ENCODE measurements at places on chromosomes 7 and 10.

- DNase-seq, result no peak
These were observed 20.0 kb upstream of the CREB3L2 start for GRCh38 chr7:138021889-138022288.

DNA sequence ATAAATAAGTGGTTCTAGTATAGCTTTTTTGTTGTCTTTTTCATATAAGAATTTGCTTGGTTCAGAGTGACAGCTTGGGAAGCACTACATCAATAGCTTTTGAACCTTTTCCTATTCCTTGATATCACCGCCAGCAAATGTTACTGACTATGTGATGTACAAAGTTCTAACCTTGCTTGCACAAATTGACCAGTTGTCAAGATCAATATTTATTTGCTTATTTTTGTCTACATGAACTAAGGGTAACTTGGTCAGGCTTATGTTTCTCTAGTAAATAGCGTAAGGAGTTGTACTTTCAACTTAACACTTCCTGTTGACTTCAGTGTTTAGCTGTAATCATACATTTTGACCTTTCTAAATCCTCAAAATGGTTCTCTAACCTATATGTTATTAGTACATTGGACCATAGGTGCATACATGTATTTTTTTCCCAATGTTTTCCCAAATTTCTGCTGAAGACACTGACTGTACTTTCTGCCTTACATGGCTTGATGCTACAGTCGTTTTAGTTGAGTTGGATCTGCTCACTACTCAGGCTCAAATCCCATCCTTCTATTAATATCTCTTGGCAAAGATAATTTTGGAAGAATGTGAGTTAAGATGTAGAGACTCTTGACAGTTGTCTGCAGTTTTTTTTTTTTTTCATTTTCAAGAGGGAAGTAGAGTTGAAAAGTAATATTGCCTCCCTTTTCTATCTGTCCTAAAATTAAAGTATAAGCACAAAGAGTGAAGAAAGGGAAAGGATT lies 239.1 kb upstream of the KAT6B start:
- DNase-seq, result no peak

GRCh38 chr7:46982928-46983327 lies 599.0 kb downstream of the TNS3 start:
- DNase-seq, result no peak

- no peak for DNase-seq
These were observed 179.7 kb downstream of the XPNPEP1 start for GRCh38 chr10:109743574-109743973.

- no peak for DNase-seq
These were observed 69.7 kb upstream of the ITPRID1 start for GRCh38 chr7:31444196-31444595.

GRCh38 chr7:29146888-29147609 lies 712 bp upstream of the CPVL start:
- no peak for DNase-seq

DNA sequence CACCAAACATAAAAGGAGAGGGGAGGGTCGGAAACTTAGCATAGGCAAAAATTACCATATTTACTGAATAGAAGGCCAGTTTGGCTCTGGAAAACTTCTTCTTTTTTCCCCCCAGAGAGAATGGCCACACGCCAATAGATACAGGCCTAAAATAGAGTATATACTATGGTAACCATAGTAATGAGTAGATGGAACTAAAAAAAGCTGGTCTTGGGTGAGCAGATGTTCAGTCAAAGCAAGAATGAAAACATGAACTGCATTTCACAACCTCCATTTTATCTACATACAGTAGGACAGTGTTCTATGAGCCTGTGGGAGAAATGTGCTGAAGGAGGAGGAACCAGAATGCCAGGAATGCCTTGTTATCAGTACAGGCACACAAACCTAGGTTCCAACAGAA lies 141.7 kb upstream of the SEMA3A start:
- DNase-seq, result no peak

GRCh38 chr7:118449797-118450567 lies 225.5 kb downstream of the ANKRD7 start:
- DNase-seq, result no peak

DNA sequence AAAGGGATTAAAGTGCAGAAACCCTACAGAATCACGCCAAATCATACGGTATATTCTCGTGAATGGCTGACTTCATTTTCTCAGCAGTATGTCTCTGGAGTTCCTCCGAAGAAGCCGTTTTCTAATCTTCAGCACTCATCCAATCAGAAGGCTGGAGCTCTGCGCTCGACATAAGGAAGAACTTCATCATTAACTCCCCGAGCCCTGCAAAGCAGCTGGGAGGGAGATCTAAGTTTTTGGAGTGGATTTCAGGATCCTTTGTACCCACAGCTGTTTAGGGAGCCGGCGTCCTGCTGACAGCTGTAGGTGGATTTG lies 40.7 kb upstream of the SDK1 start:
- no peak for DNase-seq

DNA sequence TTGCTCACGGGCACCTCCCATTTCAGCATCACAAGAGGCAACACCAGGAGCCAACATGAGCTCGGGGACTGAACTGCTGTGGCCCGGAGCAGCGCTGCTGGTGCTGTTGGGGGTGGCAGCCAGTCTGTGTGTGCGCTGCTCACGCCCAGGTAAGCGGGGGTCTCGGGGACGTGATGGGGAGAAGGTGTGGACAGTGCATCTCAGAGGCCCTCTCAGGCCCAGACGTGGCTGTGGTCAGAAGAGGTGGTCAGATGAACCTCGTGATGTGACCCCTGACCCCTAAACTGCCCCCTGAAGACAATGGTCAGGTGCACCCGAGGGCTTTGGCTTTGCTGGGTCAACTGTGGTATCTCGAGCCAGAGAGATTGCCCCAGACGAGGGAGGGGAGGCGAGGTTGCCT lies 6.1 kb downstream of the LAT2 start:
- no peak for DNase-seq

GRCh38 chr7:41731493-41732435 lies 28.9 kb upstream of the INHBA start:
- no peak for DNase-seq

- DNase-seq, result no peak
These were observed 54.4 kb downstream of the MTPAP start for GRCh38 chr10:30294476-30295240.

- DNase-seq, result no peak
These were observed 113.4 kb downstream of the ST7 start for GRCh38 chr7:117066668-117067067.
